WTC11 (cell line): ENCODE measurements at places on chromosomes 11 and 22.

DNA sequence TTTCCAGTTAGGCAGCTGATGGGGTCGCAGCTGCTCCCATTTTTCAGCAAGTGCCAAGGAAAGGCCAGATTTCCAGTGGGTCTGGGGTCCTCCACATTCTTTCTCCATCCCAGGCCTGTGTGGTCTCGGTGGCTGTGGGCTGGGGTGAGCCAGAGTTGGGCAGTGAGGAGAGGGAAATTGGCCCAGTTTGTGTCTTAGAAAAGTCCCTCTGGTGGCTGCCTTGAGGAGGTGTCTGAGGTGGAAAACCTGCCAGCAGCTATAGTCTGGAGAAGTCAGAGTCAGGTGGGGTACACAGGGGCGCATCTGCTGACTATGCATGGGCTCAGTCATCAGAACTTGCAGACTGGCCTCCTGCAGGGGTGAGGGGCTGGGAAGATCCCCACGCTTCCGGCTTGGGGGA lies 30.5 kb downstream of the MRGPRD start:
- peak; percentile 43 for DNase-seq

DNA sequence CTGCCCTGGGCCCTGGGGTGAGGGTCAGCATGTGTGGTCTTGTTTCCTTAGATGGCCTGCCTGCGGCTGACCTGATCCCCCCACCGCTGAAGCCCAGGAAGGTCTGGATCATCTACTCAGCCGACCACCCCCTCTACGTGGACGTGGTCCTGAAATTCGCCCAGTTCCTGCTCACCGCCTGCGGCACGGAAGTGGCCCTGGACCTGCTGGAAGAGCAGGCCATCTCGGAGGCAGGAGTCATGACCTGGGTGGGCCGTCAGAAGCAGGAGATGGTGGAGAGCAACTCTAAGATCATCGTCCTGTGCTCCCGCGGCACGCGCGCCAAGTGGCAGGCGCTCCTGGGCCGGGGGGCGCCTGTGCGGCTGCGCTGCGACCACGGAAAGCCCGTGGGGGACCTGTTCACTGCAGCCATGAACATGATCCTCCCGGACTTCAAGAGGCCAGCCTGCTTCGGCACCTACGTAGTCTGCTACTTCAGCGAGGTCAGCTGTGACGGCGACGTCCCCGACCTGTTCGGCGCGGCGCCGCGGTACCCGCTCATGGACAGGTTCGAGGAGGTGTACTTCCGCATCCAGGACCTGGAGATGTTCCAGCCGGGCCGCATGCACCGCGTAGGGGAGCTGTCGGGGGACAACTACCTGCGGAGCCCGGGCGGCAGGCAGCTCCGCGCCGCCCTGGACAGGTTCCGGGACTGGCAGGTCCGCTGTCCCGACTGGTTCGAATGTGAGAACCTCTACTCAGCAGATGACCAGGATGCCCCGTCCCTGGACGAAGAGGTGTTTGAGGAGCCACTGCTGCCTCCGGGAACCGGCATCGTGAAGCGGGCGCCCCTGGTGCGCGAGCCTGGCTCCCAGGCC lies 12.7 kb downstream of the TMEM121B start:
- no peak for DNase-seq

DNA sequence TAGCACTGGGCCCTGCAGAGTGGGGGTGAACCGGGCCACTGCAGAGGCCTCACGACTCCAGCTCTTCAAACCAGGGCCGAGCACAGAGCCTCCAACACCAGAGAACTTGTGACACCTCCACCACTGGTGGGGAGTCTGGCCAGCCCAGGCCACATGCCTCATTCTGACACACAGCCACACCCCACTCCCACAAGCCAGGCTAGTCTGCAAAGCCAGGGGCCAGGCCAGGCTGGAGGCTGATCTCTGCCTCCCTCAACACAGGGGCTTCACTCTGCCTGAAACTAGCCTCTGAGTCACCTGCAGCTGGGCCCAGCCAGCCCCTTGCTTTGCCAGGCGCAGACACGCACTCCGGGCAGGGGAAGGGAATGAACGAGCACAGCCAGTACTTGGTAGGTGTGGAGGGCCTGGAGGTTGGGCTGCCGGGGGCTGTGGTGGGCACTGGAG lies 102.9 kb downstream of the MED15 start:
- DNase-seq = no peak

GRCh38 chr22:37328017-37328416 lies 45.7 kb downstream of the CYTH4 start:
- DNase-seq = no peak

DNA sequence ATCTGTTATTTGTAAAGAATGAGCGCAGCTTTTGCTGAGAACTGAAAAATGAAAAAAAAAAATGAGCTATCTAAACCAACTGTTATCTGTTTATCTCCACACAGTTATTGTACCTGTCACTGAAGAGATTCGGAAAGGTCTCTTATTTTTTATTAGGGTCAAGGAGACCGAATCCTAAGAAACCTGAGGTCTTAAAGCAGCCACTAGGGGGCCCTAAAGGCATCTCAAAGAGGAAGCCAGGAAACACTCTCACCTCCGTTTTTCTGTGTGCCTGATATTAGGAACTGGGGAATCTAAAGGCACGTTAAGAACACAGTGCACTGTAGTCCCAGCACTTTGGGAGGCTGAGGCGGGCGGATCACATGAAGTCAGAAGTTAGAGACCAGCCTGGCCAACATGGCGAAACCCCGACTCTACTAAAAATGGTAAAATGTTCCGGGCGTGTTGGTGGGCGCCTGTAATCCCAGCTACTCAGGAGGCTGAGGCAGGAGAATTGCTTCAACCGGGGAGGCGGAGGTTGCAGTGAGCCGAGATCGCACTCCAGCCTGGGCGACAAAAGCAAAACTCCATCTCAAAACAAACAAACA lies 3.5 kb upstream of the LARGE1 start:
- peak; percentile 75 for DNase-seq

- DNase-seq = no peak
Measured at GRCh38 chr11:47904048-47904447, 55.9 kb upstream of the NUP160 start.

DNA sequence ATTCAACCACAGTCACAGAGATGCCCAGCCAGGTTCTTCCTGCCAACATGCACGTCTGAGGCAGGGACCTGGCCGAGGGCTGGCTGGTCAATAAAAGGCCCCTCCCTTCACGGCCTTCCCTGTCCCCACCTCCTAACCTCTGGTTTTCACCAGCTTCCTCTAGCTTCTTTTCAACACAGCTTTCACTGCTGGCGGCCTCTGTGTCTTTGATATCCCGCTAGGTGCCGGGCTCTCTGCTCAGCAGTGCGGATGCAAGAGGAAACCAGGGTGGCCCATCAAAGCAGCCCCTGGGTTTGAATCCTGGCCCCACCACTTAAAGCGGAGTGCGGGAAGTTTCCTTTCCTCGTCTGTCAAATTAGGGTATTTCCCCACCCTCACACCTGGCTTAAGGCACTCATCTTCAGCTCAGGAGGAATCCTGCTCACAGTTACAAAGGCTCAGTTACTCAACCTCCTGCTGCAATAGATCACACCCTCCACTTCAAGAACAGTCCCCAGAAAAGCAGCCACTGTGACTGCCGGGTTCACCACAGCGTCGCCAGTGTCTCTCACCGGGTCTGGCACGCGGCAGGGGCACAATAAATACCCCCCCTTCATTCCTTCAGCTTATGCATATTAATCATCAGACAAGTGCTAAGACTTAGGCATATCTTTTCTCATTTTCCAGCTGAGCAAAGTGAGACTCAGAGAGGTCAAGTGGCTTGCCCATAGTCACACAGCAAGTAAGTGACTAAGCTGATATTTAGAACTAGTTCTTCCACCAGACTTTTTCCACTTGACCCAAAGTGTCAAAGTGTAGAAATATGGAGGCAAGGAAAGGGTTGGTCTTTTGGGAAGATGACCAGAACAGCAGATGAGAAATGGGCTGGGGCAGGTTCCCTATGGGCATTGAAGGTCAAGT lies 45.7 kb downstream of the TXN2 start:
- DNase-seq = peak; percentile 58
